ENCODE measurements at places on chromosomes 13 and 19. TPM values are rescaled to one million over a fixed set of nuclear protein-coding genes. Genes with fewer than 3 reads are reported as not detected.
A peak's percentile ranks its signal among the peaks of the same experiment; 100 is the strongest.

The ITGBL1 gene
- 2.6 TPM for total RNA-seq

The CCNE1 gene
- not detected for total RNA-seq

DNA sequence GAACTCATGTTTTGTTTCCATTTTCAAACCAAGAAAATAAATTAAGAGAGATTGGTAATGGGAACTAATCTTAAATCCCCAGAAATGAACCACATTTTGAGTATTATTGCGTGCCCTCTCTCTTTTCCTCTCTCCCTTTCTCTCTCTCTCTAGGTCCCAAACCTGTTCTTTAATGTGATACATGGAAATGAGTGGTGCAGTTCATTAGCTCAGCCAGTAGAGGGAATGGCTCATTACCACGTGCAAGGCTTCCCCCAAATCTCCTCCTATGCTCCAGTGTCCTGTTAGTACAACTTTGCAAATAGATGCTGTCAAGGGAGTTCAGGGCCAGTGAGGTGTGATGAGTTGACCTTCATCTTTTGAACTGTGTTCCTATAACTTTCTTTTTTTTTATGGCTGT lies 178.4 kb downstream of the FGF9 start:
- no peak for DNase-seq
- H3K4me1 ChIP-seq, result no peaks in the 10 kb centered on the region
- no peaks in the 10 kb centered on the region for H3K36me3 ChIP-seq
- peak overlapping the region; percentile 16 for H3K27ac ChIP-seq

DNA sequence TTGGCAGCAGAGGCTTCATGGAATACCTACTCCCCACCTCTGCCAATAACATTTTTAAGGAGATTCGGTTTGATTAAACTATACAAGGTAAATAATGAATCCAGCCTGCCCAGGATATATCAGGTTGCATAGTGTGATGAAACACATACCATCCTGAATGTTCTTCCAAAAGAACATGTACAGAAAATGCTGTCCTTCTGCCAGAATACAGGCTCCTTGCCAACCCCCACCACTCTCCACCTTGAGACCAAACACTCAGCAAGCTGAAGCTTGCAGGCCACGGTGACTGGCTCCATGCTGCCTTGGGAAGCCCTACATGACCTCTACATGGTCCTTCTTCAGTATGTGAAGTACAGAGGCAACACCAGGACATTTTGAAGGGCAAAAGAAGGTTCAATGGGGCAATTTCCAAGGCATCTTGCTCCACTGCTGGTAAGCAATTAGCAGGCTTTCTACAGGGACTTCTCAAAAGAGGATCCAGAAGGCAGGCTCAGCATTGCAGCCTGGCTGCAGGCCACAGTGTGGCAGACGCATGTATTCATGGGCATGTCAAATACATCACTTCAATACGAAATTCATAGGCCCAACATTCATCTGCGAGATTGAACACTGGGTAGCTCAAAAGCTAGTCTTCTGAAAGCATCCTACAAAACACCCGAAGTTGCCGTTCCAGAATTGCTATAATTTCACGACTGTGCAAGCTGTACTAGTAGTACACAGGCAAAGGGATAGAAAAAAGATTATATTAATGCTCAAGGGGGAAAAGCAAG lies 62.4 kb upstream of the SERP2 start:
- H3K4me1 ChIP-seq, result no peaks in the 10 kb centered on the region
- H3K27ac ChIP-seq, result no peak overlapping the region
- H3K4me3 ChIP-seq, result no peak overlapping the region

DNA sequence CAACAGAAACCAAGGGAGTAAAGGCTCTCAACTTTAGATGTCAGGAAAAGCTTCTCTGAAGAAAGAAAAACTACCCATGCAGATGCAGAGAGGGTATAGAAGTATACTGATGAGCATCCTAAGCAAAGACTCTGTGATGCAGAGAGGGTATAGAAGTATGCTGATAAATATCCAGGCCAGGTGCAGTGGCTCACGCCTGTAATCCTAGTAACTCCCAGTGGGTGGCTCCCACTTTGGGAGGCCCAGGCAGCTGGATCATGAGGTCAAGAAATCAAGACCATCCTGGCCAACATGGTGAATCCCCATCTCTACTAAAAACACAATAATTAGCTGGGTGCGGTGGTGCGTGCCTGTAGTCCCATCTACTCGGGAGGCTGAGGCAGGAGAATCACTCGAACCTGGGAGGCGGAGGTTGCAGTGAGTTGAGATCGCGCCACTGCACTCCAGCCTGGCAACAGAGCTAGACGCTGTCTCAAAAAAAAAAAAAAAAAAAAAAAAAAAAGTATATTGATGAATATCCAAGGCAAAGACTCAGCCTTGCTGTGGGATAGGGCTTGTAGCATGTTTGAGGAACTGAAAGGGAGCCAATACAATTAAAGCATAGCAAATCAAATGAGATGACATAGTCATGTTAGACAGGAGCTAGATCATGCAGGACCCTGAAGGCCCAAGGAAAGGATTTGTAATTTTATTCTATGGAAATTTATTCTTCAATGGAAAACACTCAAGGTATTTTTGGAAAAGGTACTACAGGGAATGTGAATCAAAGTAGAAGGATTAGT lies 14.9 kb downstream of the UBL3 start:
- DNase-seq, result no peak
- no peaks in the 10 kb centered on the region for H3K36me3 ChIP-seq
- H3K27ac ChIP-seq, result no peak overlapping the region
- no peaks in the 10 kb centered on the region for H3K27me3 ChIP-seq
- no peak overlapping the region for H3K4me3 ChIP-seq

DNA sequence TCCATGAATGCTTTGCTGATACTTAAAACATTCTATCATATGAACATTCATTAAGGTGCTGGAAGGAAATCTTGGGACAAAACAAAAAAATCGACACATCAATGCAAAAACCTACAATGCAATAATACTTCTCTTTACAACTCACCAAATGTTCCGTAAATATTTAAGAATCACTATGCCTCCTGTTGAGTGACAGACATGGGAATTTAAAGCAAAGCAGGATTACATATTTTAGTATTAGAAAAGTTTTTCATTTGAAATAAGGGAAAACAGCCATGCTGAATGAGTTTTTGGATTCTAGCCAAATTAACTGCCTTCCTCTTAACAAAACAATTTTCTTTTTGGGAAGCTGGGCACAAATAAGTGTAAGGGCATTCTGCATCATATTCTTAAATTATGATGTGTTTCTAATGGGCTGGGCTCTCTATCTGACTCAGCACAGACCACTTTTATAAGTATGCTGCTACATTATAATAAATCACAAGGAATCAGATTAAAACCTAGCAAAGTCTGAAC lies 93.7 kb downstream of the RBM26 start:
- no peak overlapping the region for H3K27ac ChIP-seq
- H3K36me3 ChIP-seq, result no peaks in the 10 kb centered on the region
- no peaks in the 10 kb centered on the region for H3K27me3 ChIP-seq
- no peak overlapping the region for H3K4me3 ChIP-seq
- no peaks in the 10 kb centered on the region for H3K4me1 ChIP-seq

- no peak overlapping the region for H3K27ac ChIP-seq
- no peak for DNase-seq
- H3K36me3 ChIP-seq, result no peaks in the 10 kb centered on the region
- H3K4me1 ChIP-seq, result no peaks in the 10 kb centered on the region
Observed at GRCh38 chr19:42292042-42292960, 9.6 kb upstream of the PRR19 start.

GRCh38 chr13:65841156-65841555 lies 1389.0 kb downstream of the PCDH9 start:
- H3K36me3 ChIP-seq, result no peaks in the 10 kb centered on the region
- no peaks in the 10 kb centered on the region for H3K4me1 ChIP-seq
- no peak overlapping the region for H3K27ac ChIP-seq
- H3K4me3 ChIP-seq, result no peak overlapping the region
- no peaks in the 10 kb centered on the region for H3K27me3 ChIP-seq

The C19orf85 gene
- total RNA-seq, result not detected
